NCI-H446 (cell line): ENCODE measurements at places on chromosomes 4 and X.

- DNase-seq = no peak
Observed at GRCh38 chr4:141570290-141570689, 66.1 kb upstream of the IL15 start.

GRCh38 chr4:110617075-110617640 lies 5.7 kb downstream of the PITX2 start:
- DNase-seq = no peak

GRCh38 chr4:55117511-55117910 lies 7.9 kb downstream of the KDR start:
- no peak for DNase-seq

- no peak for DNase-seq
Observed at GRCh38 chrX:10619425-10620046, 849 bp downstream of the MID1 start.

- DNase-seq = no peak
Observed at GRCh38 chr4:136319789-136320464, 1212.4 kb downstream of the PCDH18 start.

- DNase-seq = peak; percentile 12
Observed at GRCh38 chrX:134999469-134999868, 8.7 kb downstream of the SMIM10 start.

GRCh38 chr4:86043755-86044592 lies 315.9 kb downstream of the MAPK10 start:
- peak; percentile 61 for DNase-seq

DNA sequence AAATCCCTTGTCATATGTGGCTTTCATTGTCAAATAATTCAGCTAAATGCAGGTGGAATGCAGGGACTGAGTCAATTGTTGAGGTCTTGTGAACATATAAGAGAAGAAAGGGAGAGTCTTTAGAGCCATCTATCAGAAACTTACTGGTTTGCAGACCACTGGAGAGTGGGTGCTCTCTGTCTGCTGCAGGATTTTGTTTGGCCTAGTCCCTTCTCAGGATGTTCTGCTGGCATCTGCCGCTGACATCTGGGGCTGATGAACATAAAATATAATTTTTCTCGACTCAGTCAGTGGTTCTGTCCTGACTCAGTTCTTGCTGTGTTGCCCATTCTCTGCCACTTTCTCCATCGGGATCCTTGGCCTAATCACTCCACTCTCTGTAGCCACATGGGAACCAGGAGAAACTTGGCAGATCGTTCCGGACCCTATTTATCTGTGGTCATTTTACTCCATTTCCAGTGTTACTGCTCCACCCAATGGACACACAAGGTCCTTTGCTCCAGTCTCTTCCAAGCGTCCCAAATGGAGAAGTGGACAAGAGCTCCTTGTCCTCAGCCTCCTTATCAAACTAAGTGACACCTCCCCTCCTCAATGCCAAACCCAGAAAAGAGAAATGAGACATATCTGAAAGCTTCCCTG lies 436.2 kb downstream of the FAT4 start:
- peak; percentile 6 for DNase-seq

GRCh38 chrX:37818031-37818430 lies 29.3 kb downstream of the DYNLT3 start:
- no peak for DNase-seq

DNA sequence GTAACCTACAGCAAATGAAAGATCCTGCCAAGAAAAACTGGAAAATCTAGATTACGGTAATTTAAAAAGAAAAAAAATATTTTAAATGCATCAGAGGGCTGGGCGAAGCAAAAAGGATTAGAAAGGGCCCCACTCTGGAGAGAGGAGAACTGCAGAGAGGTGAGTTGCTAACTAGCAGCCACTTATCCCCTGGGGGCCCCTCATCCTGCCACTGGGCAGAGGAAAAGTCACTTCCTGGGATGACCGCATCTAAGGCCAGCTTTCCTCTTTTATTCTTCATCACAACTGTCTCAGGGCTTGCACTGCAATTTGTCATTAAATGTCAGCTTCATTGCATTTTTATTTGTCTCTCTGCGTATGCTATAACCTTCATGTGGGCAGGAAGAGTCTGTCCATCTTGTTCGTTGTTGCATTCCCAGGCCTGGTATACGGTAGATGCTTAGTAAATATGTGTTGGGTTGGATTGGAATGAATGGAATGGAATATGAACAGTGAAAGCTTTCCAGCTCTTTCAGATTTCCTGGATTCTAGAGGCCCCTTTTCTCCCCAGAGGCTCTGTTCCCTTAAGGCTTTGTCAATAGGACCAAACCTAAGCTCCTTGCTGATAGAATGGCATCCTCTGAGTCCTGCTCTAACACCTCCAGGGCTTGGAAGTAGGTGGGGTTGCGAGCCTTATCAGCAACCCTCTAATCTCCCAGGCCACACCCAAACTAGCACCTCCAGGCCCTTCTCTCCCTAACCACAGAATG lies 58.9 kb downstream of the TLR10 start:
- DNase-seq = no peak

- no peak for DNase-seq
Observed at GRCh38 chrX:123830309-123830708, 29.5 kb upstream of the XIAP start.

DNA sequence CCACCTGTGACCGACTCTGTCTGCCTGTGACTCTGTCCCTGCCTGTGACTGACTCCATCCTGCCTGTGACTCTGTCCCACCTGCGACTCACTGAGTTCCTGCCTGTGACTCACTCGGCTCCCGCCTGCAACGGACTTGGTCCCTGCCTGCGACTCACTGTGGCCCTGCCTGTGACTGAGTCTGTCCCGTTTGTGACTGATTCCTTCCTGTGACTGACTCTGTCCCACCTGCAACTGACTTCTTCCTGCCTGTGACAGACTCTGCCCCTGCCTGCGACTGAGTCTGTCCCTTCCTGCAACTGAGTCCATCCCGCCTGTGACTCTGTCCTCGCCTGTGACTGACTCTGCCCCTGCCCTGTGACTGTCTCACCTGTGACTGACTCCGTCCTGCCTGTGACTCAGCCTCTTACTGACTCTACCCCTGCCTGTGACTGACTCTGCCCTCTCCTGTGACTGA lies 9.6 kb upstream of the UVSSA start:
- DNase-seq = no peak

DNA sequence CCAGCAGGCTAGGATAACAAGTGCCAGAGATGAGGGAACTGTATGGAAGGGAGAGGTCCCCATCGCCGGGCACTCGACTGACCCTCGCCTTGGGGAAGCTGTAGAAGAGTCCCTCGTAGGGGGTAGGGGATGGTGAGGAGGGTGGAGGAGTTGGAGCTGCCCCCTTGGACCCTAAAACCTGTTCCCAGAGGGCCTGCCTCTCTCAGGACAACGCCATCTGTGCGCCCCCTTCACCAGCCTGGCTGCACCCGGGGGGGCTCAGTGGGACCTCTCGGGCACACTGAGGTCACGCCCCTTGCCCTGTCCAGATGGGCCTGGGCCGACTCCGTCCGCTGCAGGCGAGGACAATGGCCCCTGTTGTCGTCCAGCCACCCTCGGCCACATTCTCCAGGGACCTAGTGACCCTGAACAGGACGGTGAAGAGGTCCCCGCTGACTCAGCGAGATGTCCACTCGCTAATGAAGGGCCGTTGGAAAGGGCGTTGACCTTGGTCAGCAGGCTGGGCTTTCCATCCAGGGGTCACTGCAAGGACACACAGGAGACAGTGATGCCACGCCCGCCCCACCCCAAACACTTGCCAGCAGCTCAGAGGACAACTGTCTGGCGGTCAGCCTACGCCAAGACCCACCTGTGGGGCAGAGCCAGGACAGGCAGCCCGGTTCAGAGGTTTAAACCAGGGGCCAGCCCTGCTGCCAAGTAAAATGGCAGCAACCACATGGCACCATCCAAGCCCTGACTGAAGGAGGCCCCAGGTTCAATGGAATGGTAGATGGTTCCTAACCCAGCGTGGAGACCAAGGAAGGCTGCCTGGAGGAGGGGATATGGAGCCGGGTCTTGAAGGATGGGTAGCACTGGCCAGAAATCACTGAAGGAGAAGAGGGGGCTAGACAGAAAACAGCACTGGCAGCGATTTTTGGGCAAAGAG lies 51.2 kb downstream of the HMX1 start:
- DNase-seq = no peak

GRCh38 chr4:186032259-186032658 lies 36.7 kb upstream of the TLR3 start:
- DNase-seq = no peak

GRCh38 chr4:124754681-124755080 lies 42.1 kb upstream of the ANKRD50 start:
- no peak for DNase-seq

DNA sequence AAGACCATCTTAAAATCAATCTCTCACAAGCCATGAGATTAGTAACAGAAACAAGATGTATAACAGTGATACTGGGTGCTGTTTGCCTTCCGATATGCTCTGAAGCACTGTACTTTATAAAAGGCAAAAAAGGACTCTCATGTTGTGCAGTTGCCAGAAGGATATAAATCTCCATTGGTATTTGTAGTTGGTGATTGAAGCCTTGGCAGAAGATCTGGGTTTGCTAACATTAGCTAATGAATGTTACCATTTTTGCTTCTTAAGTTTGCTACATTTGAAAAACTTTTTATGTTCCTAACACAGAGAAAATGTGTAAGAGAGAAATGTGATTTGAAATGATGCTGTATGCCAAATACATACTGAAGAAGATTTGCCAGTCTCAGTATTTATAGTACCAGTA lies 44.4 kb downstream of the RAP1GDS1 start:
- no peak for DNase-seq

- no peak for DNase-seq
Observed at GRCh38 chr4:43837604-43838003, 611.0 kb downstream of the KCTD8 start.

DNA sequence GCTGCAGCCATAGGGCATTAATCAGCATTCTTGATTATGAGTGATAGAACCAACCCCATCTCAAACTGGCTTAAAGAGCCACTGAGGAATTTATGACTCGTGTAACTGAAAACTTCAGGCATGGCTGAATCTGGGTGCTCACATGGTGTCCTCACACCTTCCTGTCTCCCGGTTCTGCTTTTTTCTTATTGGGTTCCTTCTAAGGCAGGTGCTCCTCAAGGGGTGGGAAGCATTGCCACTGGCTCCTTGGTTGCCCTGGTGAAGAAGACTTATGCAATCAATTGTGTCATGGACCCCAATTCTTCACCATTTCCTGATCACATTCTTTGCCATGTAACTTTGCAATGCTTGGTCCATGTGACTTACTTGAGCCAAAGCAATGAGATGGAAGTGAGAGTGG lies 4.3 kb upstream of the ZCCHC4 start:
- DNase-seq = no peak

GRCh38 chr4:13933191-13933590 lies 305.7 kb upstream of the BOD1L1 start:
- DNase-seq = no peak

DNA sequence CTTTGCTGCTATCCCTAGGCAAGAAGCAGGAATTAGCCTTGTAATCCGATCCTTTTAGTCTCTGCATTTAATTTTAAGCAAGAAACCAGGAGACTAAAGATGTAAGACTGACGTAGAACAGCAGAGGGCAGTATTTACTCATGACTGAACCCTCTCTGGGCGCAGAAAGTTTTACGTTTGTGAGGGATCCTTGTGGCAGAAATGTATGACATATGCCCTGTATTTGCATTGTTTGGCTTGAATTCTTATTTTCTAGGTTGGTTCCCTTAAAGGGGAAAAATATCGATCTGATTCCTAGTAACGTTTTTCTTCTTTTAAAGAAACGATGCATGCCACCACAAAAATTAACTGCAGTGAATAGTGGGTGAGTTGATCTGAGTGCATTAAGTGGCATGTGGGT lies 1.3 kb upstream of the FAT4 start:
- peak; percentile 80 for DNase-seq
